Stimulated activated CD8-positive, alpha-beta memory T cell treated with anti-CD3 and anti-CD28 coated beads, Interleukin-7, amount 100 ng/mL, for 1 hour (primary cell): ENCODE measurements at places on chromosomes 3 and 15.

GRCh38 chr3:136250903-136251460 is 842 bp downstream of the PCCB start:
- no peak for DNase-seq

DNA sequence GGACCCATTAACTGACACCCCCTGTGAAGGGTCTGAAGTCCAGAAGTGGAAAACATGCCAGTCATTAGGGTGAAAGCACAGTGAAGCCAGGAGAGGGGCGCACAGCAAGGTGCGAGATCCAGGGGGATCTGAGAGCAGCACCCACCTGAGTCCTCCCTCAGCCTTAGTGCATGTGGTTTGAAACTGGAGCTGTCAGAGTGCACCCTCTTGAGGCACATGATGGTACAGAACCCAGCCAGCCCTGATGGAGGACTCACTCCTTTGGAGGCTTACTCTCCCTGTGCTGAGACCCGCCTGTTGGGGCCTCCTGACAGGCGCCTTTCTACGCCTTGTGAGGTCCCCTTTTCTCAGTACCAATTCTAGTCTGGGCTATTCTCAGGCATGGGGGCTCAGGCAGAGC is 77.8 kb downstream of the IL20RB start:
- DNase-seq, result no peak

DNA sequence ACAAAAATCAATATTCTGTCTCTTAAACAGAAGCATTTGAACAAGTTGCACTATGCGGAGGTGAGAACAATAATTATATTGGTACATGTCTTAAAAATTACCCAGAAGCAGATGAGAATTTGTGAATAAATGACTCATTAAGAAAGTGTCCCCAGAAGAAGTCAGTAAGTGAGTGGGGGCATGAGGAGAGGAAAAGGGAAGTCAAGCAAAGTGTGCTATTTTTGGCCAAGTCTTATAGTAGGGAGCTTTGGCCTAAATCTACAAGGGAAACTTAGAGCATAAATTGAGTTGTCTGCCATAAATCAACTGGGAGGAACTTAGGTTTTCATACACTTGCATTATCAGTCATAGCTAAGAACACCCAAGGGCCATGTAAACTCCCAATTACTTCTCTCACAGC is 86.9 kb upstream of the SATB1 start:
- DNase-seq, result no peak

DNA sequence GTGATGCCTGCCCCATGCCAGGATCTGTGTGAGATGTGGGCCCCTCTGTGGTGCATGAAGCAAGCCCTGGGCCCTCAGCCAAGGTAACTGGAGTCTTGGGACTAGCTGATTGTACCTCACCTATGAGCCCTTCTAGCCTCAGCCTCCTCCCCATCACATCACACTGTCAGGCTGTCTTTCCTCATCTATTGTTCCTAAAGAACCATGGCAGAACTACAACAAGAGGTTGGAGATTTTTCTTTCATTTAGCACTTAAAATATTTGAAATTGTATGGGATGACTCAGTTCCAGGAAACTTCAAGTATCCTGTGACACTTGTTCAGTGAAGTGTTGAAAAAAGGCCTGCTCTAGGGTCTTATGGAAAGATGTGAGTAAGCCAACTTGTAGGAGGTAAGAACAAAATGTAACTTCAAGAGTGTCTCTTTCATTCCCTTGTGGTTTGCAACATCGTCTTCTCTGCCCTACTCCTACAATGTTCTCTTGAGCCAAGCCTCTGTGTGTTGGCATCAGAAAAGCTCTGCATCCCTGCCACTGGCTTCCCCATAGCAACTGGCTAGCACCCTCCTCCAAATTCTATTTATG is 58.7 kb upstream of the TIPARP start:
- DNase-seq, result no peak

DNA sequence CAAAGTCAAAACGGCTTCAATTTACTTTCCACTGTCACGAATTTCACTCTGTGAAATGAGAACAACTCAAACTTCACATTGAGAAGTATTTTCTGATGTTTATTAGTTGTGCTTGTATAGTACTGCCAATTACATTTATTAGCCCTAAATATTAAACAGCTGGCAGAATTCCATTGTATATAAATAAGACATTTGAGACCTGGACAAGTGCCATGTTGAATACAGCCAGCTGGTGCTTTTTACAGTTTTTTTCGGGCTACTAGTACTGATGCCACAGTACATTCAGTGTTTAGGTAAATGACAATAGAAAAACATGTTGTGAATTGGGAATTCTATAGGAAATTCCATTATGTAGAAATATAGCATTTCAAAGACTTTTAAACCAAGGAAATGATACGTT is 79.0 kb downstream of the EPHA3 start:
- no peak for DNase-seq
